Stimulated activated CD4-positive, alpha-beta T cell treated with anti-CD3 and anti-CD28 coated beads, Interleukin-12 subunit alpha, Interleukin-12 subunit beta, amount 100 ng/mL, for 4 hours (primary cell): ENCODE measurements at places on chromosomes 1 and 21.

DNA sequence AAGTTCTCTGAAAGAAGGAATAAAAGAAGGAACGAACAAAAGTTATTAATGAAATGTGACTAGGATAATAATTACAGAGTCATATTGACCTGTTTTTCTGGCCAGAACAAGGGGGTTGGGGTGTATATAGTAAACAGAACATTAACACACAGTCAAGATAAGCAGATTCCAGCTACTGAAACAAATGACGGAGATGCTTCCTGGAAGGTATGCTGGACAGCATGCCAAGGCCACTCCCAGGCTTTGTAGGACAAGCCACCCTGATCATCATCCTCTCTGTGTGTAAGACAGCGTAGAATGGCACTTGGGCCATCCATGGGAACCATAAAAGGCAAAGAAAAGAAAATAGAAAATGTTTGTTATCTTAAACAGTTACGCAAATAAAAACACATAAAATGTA is 120.7 kb downstream of the TGFBR3 start:
- no peak for DNase-seq

- DNase-seq, result no peak
These were observed 126.0 kb upstream of the KCNJ6 start for GRCh38 chr21:38042246-38042645.

DNA sequence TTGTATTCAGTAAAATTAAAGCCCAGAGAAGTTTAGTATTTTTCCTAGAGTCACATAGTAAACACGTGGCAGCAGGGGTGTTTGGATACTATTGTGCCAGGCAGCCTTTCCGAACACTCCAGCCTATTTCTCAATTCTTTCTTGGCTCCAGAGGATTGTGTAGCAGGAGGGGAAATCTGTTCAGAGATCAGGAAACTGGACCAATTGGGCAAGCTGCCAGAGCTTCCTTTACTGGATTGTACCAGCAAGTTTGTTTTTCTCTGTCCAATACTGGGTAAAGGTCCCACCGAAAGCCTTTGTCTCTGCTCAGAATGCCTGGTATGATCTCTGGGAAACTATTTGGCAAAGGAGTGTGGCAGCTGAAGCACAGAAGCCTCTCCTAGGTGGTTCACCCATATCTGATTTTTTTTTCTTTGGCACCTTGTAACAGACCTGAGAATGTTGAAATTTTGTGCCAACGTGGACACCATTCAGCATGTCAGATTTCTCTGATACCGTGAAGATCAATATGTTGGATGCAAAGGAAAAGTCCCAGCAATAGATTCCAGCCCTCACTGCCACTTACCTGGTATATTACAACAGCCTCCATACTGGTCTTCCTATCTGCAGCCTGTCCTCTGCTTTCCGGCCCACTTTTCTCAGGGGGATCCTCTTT is 126.2 kb downstream of the FGGY start:
- DNase-seq, result no peak

GRCh38 chr1:67078291-67078690 is 24.3 kb upstream of the SLC35D1 start:
- DNase-seq, result no peak

DNA sequence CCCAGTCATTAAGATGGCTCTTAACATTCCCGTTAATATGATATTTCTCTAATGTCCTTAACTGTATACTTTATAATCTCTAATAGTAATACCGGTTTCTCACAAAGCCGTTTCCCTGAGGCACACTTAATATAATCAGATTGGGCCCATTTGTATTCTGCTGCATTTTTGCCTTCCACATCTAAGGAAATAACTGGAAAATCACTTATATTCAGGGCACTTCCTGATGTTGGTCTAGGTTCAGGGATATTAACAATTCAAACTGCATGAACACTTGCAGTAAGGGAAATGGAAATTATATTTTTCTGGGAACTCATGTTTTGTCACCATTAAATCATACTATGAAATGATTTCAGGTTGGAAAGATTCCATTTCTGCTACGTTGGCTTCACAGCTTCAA is 119.8 kb downstream of the TPR start:
- no peak for DNase-seq
